ENCODE measurements at places on chromosomes 6 and 20.

DNA sequence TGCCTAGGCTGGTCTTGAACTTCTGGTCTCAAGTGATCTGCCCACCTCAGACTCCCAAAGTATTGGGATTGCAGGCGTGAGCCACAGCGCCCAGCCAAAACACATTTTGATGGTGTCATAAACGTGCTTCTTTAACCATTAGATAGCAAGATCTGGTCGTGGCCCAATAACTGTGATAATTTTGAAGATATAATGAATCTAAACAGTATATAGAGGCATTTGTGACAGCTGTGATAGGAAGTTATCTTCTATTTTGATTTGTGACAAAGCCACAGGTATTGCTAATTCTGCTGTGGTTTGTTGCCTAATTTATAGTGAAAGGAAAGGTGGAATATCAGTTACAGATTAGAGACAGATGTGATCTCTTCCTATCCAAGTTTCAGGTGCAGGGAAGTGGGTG, 695 bp upstream of the OXT start:
- DNase-seq = no peak

DNA sequence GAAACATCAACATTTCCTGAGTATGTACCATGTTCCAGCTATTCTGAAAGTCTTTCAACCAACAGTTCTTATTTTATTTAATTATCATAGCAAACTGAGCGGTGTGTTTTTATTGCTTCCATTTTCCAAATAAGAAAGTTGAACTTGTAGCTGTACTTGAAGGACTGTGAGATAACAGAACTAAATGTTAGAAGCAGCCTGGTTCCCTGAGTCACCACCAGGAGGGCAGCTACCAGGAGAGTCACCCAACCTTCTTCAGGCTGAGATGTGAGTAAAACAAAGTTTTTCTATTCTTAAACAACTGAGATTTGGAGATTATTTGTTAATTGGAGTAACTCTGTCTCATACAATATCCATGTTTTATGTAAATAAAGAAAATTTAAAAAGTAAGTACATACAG, 403.4 kb downstream of the PKHD1 start:
- DNase-seq = no peak

GRCh38 chr20:38537176-38537575, 43.8 kb upstream of the ADIG start:
- DNase-seq = no peak

- no peak for DNase-seq
Observed at GRCh38 chr20:55386686-55387085, 618.6 kb downstream of the CBLN4 start.

GRCh38 chr20:41715526-41715925, 97.3 kb upstream of the CHD6 start:
- no peak for DNase-seq

GRCh38 chr6:50543666-50544065, 169.7 kb upstream of the TFAP2D start:
- no peak for DNase-seq

GRCh38 chr20:57089699-57090144, 176.7 kb downstream of the BMP7 start:
- DNase-seq = no peak

GRCh38 chr20:37529968-37530600, 2.4 kb upstream of the BLCAP start:
- DNase-seq = no peak

DNA sequence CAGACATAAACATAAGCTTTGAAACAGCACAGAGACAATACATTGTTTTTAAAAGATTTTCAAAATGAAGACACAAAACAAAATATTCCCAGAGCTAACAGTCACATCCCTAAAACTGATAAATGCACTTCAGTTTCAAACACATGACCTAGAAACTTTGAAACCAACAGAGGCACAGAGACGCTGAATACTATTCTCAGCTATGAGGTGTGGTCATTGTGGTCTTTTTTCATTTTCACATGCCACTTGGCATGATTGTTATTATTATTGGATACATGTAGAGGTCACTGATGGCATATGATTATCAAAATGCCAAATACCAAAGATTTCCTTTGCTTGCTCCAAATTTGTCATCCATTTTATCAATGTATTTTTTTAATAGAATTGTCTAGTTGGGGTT, 306.9 kb downstream of the QKI start:
- DNase-seq = no peak

DNA sequence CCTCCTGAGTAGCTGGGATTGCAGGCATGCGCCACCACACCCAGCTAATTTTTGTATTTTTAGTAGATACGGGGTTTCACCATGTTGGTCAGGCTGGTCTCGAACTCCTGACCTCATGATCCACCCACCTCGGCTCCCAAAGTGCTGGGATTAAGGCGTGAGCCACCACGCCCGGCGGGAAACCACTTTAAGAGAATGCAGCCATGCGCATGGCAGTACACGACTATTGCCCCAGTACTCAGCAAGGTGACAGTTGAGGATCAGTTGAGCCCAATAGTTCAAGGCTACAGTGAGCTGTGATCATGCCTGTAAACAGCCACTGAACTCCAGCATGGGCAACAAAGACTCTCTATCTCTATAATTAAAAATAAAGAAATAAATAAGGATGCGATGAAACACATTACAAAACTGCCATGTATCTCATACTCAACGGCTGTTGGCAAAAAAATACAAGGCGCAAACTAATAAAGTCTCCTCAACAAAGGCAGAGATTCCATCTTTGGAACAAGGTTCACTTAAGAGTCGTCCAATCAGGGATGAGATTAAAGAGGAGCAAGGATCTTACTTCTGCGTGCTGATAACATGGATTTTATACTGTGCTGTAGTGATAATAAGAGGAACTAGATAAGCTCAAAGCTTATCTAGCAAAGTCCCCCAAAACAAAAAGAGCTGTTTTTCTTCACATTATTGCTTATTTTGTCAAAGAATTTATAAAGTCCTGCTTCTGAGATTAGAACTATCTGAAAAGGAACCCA, 51.1 kb downstream of the STAU1 start:
- no peak for DNase-seq

- DNase-seq = no peak
Observed at GRCh38 chr6:109300874-109301273, 81.4 kb downstream of the CD164 start.

DNA sequence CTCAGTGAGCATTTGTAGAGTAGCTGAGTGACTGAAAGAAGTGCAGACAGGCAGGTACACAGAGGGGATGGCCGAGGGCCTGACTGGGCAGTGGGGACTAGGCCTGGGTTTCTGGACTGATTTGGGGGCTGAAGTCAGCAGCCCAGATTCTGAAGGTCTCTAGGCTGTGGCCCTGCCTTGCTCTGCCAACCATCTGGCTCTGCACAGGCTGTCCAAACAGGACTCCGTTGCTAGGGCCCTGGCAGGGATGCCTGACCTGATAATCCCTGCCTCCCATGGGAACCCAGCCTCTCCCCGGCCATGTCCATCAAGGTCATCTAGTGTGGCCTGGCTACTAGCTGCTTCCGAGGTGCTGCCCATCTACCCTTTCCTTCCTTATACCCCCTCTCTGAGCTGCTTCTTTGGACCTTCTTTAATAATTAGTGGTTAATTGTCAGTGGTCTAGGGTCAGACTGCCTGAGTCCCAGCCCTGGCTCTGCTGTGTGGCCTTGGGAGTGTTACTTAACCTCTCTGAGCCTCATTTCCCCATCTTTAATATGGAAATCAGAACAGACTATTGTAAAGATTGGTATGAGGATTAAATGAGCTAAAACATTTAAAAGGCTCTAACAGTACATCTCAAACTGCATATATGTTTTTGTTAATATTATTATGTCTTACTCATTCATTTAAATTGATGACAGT, 137.9 kb downstream of the VEGFA start:
- DNase-seq = no peak

- no peak for DNase-seq
Observed at GRCh38 chr20:31818376-31818908, 714 bp upstream of the MYLK2 start.

DNA sequence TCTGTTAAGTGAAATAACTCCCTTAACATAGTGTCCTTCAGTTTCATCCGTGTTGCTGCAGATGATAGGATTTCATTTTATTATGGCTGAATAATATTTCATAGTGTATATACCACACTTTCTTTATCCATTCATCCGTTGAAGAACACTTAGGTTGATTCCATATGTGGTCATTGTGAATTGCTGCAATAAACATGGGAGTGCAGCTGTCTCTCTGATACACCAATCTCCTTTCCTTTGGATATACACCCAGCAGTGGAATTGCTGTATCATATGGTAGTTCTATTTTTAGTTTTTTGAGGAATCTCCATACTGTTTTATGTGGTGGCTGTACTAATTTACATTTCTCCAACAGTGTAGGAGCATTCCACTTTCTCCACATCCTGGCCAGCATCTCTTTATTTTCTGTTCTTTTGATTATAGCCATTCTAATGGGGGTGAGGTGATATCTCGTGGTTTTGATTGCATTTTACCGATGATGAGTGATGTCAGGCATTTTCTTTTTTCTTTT, 193.2 kb downstream of the SLC16A10 start:
- DNase-seq = peak; percentile 37

GRCh38 chr6:10343320-10343719, 71.6 kb downstream of the TFAP2A start:
- no peak for DNase-seq

GRCh38 chr6:14271789-14272736, 154.5 kb downstream of the CD83 start:
- peak; percentile 86 for DNase-seq

DNA sequence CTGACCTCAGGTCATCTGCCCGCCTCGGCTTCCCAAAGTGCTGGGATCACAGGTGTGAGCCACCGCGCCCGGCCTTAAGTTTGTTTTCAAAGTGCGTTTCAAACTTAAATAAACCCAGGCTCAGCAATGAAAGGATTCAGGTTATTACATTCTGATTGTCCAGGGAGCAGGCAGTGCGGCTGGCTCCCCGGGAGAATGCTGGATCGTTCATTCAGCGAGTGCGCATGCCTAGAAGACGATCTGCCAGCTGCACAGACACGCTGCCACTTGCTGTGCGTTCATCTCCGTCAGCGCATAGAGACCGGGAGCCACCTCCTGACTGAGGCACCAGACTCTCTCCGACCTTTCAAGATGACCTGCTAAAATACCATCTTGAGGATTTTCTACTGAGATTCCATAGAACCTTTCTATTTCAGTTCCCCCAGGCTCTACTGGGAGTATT, 163.9 kb upstream of the ZNF217 start:
- no peak for DNase-seq

DNA sequence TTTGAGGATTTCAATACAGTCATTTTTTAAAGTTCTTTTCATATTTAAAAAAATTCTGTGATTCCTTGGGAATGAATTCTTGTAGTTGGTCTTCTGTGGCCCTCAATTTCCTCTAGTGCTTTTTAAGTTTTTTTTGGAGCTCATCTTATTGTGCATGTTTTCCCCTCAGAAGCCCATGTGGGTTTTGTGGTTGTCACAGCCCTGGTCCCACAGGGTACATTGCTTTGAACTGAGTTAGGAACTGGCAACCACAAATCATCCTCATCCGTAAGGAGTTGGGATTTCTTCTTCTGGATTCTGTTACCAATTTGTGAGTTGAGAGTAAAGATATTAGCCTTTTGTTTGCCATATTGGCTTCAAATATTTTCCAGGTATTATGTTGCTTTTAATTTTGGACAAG, 89.9 kb downstream of the AKAP7 start:
- DNase-seq = no peak

GRCh38 chr6:12666886-12667285, 49.7 kb upstream of the PHACTR1 start:
- DNase-seq = no peak

DNA sequence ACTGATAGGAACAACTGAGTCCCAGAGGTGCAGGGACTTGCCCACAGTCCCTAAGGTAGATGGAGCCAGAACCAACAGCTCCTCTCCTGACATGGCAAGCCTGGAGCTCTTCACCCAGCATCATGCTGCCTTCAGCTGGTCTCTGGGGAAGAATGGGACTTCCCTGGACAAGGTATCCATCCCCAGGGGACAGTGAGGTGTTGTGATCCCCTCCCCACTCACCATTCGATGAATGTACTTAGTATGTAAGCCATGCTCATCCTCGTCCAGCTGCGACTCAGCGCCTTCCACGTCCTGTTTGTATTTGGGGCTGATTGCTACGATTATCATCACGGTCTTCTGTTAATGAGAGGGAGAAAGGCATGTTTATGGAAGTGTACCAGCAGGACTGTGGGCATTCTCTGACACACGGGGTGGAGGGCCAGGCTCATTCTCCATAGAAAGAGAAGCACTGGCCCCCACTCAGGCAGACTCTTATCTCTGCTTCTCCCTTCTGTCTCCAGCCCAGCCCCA, 39.4 kb downstream of the TRAF3IP2 start:
- DNase-seq = no peak

DNA sequence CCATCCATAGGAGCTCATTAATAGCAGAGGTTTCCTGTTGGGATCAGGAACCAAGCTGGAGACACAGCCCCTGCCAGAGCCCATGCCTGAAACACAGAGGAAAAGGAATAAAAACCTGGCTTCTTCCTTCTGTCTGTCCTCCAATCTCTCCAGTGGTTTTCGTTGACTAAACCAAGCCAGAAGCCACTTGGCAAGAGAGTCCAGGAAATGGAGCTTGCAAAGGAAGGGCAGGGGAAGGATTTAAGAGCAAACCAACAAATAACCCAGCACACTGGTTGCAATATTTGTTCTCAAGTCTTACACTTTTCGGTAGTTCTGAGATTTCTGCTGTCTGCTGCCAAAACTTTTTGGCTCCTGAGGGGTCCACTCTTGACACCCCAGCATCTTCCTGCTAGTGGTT, 137.0 kb upstream of the BMP2 start:
- DNase-seq = no peak

- no peak for DNase-seq
Observed at GRCh38 chr6:141028791-141029280, 1103.9 kb upstream of the GJE1 start.

GRCh38 chr20:37072293-37073196, 23.3 kb downstream of the RBL1 start:
- no peak for DNase-seq

DNA sequence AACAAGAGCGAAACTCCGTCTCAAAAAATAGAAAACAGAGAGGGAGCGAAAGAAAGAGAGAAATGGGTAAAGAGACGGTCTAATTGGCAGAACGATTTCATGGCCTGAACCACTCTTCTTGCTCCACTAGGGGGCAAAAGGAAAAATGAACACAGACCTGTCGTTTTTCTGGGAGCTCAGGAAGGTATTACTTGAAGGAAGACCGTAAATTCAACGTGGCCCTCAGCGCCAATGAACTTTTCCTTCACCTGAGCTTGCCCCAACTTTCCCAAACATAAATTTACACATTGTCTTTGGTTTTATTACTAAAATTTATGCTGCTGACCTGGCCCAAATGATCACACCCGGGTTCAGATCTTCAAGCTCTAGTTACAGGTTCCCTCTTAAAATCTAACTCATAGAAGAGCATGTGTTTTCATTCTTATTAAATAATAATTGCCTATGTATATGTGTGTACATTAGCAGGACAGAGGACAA, 67.3 kb downstream of the ATP9A start:
- DNase-seq = no peak

- no peak for DNase-seq
Observed at GRCh38 chr6:40334496-40335270, 252.5 kb downstream of the LRFN2 start.

DNA sequence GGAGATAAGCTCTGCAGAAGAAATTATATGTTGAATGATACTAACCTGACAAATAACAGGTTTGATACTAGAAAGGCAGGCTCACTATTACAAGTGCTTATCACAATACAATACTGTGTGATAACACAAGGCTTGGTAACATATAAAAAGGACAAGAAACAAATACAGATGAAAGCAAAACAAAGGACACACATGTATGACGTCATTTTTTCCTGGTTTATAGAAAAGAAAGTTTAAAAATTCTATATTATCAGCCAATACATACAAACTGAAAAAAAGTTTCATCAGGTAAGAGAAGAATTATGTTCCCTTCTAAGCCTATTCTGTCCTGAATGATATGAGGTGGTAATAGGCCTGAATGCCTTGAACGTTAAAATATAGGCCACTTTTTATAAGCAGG, 32.3 kb upstream of the MCM9 start:
- DNase-seq = no peak

All from astrocyte (in vitro differentiated cells and primary cell).